ENCODE measurements at places on chromosomes 1 and 21.

DNA sequence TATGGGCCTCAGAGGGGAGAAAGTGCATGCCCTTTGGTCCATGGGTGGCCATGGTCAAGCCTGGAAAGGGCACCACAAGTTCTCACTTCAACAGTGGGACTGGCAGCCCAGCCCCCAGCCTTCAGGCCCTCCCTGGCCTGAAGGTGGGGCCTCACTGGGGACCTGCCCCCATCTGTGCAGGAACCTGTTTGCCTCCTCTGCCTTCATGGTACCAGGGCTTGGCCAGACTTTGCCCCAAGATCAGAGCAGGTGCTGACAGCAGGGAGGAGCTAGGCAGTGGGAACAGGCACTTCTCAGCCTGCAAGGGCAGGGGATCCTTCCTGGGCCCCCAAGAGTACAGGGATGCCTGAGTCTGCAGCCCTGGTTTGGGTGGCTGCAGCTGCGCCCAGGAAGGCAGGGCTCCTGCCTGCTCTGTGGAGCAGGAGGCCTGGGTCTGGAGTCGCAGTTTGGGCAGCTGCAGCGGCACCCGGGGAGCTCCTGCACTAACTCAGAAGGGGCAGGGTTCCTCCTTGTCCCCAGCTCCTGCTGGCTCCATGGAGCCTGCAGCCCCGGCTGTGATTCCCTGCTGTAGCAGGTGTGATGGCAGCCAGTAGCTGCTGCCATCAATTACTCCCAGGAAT lies 460.1 kb upstream of the NCAM2 start:
- no peak overlapping the region for H3K27ac ChIP-seq
- no peak for DNase-seq
- no peak overlapping the region for H3K4me3 ChIP-seq
- no peaks in the 10 kb centered on the region for H3K4me1 ChIP-seq
- no peaks in the 10 kb centered on the region for H3K27me3 ChIP-seq

DNA sequence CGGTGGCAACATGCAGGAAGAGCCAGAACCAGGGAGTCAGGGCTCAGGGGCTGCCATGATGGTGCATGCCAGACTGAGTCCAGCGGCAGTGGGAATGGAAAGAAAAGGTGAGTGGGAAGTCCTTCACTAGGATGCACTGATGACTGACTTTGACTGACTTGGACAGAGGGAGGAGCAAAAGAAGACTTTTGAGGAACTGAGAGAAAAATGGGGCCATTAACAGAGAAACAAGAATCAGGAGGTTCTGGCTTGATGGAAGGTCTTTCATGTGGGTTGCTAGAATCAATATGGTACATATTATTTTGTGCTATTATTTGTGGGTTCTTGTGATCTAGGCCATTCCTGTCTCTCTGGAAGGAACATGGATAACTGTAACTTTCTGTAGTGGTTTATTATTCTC lies 454.6 kb upstream of the PROX1 start:
- DNase-seq: no peak
- no peaks in the 10 kb centered on the region for H3K4me1 ChIP-seq
- H3K27me3 ChIP-seq: no peaks in the 10 kb centered on the region
- no peak overlapping the region for H3K27ac ChIP-seq

GRCh38 chr1:164733070-164733469 lies 174.1 kb downstream of the PBX1 start:
- no peak overlapping the region for H3K27ac ChIP-seq
- no peaks in the 10 kb centered on the region for H3K4me1 ChIP-seq
- DNase-seq: no peak
- H3K27me3 ChIP-seq: no peaks in the 10 kb centered on the region
- no peaks in the 10 kb centered on the region for H3K36me3 ChIP-seq

DNA sequence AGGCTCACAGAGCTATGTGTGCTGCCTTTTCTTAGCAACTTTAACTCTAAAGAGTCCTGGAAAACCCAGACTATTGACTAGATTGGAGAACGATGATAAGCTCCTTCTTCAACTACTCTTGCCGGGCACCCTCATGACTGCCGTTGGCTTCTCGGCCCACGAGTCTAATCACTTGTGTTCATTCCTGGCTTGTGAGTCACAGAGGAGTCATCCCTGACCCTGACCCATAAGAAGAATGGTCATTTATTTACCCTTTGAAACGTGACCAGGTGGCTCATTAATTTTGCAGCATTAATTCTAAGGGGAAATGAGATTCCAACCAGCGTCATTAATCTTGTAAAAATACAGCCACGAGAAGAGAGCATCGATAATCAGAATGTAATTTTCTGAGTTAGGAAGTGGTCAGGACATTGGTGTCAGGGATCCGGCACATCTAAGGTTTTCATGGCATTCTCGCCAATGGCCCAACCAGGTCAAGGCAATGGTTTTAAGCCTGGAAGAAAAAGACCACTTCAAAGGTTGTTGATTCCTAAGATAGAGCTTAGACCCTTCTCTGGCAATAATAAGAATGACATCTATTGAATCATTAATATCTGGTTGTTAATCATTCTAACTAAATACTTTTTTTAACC lies 183.6 kb upstream of the RUNX1 start:
- H3K4me1 ChIP-seq: peaks cover 27% of the 10 kb centered on the region
- no peak overlapping the region for H3K4me3 ChIP-seq
- DNase-seq: no peak
- H3K36me3 ChIP-seq: no peaks in the 10 kb centered on the region
- no peaks in the 10 kb centered on the region for H3K27me3 ChIP-seq

- no peak overlapping the region for H3K4me3 ChIP-seq
- H3K4me1 ChIP-seq: no peaks in the 10 kb centered on the region
- no peak for DNase-seq
Observed at GRCh38 chr1:58896246-58897183, 112.7 kb upstream of the JUN start.

GRCh38 chr1:9766759-9767442 lies 56.9 kb downstream of the CLSTN1 start:
- peaks cover 2% of the 10 kb centered on the region for H3K36me3 ChIP-seq
- H3K27ac ChIP-seq: no peak overlapping the region
- no peaks in the 10 kb centered on the region for H3K27me3 ChIP-seq
- no peaks in the 10 kb centered on the region for H3K4me1 ChIP-seq
- H3K4me3 ChIP-seq: no peak overlapping the region

DNA sequence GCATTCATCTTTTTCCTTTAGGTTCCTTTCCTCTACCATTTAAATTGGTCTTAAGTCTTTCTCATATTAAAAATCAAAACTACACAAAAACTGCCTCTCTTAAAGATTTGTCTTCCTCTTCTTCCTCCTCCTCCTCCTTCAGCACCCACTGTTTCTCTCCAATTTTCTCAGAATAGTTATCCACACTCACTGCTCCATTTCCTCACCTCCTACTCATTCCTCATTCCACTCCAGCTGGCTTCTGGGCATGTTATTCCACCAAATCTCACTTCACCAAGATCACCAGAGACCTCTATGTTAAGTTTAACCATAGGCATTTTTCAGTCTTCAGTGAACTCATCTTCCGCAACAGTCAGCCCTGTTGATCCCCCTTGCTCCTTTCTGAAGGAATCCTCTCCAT lies 173.7 kb downstream of the SLC35F3 start:
- no peaks in the 10 kb centered on the region for H3K36me3 ChIP-seq
- H3K27me3 ChIP-seq: no peaks in the 10 kb centered on the region
- H3K27ac ChIP-seq: no peak overlapping the region
- no peak overlapping the region for H3K4me3 ChIP-seq
- DNase-seq: no peak

DNA sequence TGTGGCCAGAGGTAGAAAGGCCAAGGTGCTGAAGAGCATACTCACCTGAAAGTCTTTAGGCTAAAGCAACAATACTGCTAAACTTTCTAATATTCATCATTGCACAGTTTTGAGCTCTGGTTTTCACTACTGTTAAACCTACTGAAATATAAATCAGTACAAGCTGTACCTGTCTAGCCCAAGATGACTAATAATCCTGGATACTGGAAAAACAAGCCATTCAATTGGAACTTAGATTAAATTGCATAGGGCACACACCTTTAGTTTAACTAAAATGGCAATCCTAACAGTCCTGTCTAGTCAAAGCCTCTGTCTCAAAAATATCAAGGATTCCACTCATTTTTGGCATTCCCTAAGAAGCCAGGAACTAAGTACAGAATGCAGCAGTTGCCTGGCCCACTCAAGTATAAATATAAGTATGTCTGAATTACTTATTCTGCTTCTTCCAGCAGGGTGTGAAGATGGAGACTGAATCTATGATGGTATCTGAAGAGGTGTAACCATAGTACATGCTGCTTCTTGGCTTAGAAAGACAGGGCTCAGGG lies 3.1 kb downstream of the CHML start:
- peaks cover 10% of the 10 kb centered on the region for H3K4me1 ChIP-seq
- no peaks in the 10 kb centered on the region for H3K36me3 ChIP-seq
- DNase-seq: no peak
- H3K27ac ChIP-seq: no peak overlapping the region

GRCh38 chr1:244952280-244952933 lies 88.1 kb upstream of the HNRNPU start:
- no peaks in the 10 kb centered on the region for H3K27me3 ChIP-seq
- no peak overlapping the region for H3K4me3 ChIP-seq
- H3K27ac ChIP-seq: 0 out of 2 replicates have a peak overlapping the region, but pooled peaks have one; percentile 7
- DNase-seq: no peak
- peaks cover under 1% of the 10 kb centered on the region for H3K4me1 ChIP-seq

DNA sequence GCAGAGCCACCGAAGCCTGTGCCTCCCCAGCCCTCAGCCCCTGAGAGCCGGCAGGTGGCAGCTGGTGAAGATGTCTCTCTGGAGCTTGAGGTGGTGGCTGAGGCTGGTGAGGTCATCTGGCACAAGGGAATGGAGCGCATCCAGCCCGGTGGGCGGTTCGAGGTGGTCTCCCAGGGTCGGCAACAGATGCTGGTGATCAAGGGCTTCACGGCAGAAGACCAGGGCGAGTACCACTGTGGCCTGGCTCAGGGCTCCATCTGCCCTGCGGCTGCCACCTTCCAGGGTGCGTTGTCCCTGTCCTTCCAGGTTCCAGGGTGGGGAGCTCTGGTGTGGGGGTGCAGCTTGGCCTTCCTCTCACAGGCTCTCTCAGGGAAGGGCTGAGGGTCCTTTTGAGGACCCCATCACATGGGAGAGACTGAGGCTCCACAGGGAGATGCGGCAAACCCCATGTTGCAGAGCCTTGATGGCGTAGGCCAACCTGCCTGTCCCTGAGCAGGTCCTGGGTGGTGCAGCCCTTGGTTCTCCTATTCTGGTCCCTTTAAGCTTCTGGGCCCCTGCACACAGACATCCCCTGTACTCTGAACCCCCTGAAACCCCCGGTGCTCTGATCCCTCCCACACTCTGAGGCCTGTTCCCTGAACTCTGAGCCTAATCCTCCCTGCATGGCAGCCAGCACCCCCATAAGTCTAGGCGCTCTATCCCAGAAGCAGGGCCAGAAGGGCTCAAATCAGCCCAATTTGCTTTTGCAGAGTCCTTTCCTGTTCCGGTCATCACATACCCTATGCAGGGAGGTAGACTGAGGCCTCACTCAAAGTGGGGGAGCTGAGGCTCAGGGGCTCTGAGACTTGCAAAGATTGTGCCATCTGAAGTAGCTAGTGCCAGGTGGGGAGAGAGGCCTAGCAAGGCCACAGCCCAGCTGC lies 88.5 kb downstream of the TRIM11 start:
- no peak overlapping the region for H3K27ac ChIP-seq
- H3K4me1 ChIP-seq: no peaks in the 10 kb centered on the region
- no peak overlapping the region for H3K4me3 ChIP-seq
- no peaks in the 10 kb centered on the region for H3K27me3 ChIP-seq

- H3K4me3 ChIP-seq: no peak overlapping the region
- no peaks in the 10 kb centered on the region for H3K4me1 ChIP-seq
- H3K36me3 ChIP-seq: no peaks in the 10 kb centered on the region
- DNase-seq: no peak
- H3K27ac ChIP-seq: no peak overlapping the region
Observed at GRCh38 chr1:81069856-81070255, 730.9 kb upstream of the ADGRL2 start.

- H3K27me3 ChIP-seq: no peaks in the 10 kb centered on the region
- no peaks in the 10 kb centered on the region for H3K36me3 ChIP-seq
- H3K27ac ChIP-seq: no peak overlapping the region
- no peak for DNase-seq
Observed at GRCh38 chr1:25185409-25186160, 46.7 kb downstream of the SYF2 start.

GRCh38 chr1:84862810-84863251 lies 30.2 kb downstream of the LPAR3 start:
- peak; percentile 80 for DNase-seq
- 0 out of 2 replicates have a peak overlapping the region, but pooled peaks have one; percentile 6 for H3K4me3 ChIP-seq
- H3K27ac ChIP-seq: no peak overlapping the region
- peaks cover 30% of the 10 kb centered on the region for H3K4me1 ChIP-seq
- no peaks in the 10 kb centered on the region for H3K36me3 ChIP-seq

- DNase-seq: peak; percentile 88
- peaks cover 39% of the 10 kb centered on the region for H3K4me1 ChIP-seq
- H3K36me3 ChIP-seq: no peaks in the 10 kb centered on the region
Observed at GRCh38 chr1:154791292-154792166, 78.6 kb downstream of the KCNN3 start.

DNA sequence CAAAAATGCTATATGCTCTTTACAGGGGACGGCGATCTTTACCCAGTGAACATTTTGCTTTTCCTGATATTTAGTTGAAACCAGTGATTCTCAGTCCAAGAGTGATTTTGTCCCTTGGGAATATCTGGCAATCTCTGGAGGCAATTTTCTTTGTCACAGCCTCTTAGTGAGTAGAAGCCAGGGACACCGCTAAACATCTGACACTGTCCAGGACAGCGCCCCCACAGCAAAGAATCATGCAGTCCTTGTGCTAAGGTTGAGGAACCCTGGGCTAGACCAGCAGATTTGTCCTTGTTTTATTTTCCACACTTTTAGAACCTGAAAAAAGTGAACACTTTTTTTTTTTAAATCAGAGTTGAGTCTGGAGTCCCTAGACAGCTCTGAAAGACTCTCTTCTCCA lies 13.1 kb downstream of the EVA1C start:
- H3K36me3 ChIP-seq: no peaks in the 10 kb centered on the region
- H3K4me1 ChIP-seq: no peaks in the 10 kb centered on the region
- no peak overlapping the region for H3K4me3 ChIP-seq
- no peaks in the 10 kb centered on the region for H3K27me3 ChIP-seq

DNA sequence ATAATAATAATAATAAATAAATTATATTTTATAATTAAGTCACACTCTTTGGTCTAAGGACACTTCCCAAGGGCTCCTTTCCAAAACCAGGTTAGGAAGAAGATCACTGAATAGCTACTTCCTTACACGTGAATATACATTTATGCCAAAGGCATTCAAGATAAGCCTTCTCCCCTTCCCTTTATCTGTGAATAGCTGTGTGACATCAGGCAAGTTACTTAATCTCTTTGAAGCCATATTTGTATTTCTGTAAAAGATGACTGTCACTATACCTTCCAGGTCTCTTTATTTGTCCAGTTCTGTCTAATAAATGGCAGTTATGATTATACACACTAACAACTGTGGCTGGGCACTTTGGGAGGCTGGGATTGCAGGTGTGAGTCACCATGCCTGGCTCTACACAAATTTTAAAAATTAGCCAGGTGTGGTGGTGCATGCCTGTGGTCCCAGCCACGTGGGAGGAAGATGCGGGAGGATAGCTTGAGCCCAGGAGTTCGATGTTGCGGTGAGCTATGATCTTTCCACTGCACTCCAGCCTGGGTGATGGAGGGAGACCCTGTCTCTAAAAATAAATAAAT lies 5.5 kb upstream of the RNF11 start:
- no peak overlapping the region for H3K4me3 ChIP-seq
- no peaks in the 10 kb centered on the region for H3K27me3 ChIP-seq
- no peak overlapping the region for H3K27ac ChIP-seq
- no peaks in the 10 kb centered on the region for H3K36me3 ChIP-seq
- peaks cover 18% of the 10 kb centered on the region for H3K4me1 ChIP-seq
- DNase-seq: no peak
